Kidney glomerular epithelial cell (primary cell): ENCODE measurements at places on chromosomes 7 and 10.
A peak's percentile ranks its signal among the peaks of the same experiment; 100 is the strongest.

GRCh38 chr7:125357676-125358455 is 428.2 kb upstream of the POT1 start:
- no peak for DNase-seq

DNA sequence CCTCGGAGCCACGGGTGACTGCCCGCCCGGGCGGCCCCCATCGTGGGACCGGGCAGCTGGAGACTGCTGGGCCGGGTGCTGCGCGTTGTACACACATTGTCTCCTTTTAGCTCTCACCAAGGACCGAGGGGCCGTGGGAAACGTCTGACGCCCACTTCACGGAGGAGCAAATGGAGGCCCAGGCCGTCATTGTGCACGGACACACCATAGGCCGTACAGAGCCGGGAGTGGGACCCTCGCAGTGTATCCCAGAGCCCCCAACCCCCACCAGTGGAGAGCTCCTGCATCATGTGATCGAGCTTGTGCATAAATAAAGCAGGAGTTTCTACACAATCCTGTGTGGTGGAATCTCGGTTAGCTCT is 722 bp downstream of the DENND10 start:
- peak; percentile 30 for DNase-seq

DNA sequence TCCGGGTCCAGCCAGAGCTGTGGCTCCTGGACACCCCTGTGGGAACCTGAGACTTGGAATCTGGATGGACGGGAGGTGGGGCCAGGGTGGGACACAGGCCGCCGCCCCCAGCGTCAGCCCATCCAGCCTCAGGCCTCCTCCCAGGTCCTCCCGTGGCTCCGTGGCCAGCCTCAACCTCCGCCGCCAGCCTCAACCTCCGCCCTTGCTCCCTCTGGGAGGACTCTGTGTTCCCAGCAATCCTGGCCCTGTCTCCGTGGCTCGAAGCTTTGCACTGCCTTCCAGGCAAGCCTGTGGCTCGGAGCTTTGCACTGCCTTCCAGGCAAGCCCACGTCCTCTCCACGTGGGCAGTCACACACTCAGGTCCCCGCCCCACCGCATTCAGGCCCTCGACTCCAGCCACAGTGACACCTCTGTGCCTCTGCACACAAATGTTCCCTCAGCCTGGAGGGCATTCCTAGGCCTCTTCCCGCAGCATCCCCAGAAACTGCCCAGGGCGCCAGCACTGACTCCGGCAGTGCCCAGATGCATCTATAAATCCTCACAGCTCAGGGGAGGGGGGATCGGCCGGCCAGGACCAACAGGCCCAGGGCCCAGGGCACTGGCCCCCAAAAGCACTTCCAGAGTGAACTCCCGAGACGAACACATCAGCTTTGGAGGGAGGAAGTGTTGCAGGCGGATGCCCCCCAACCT is 44.7 kb upstream of the PDGFA start:
- no peak for DNase-seq

DNA sequence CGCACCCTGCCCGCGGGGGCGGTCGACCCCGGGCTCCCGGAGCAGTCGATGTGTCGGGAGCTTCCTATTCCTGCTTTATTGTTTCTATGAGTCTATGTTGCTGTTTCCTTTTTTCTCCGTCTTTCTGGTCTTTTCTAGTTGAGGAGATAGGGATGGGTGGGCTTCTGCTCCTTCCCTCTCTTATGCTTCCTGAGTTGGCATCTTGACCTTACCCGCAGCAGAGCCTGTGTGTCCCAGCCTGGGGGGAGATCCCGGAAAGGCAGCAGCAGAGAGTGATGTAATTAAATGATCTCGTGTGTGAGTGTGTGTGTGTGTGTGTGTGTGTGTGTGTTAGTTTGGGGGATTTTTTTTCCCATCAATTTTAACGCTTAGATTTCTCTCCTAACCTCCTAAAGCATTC is 486 bp upstream of the SORCS1 start:
- no peak for DNase-seq

- no peak for DNase-seq
Measured at GRCh38 chr7:36943591-36944435, 219.5 kb upstream of the AOAH start.

DNA sequence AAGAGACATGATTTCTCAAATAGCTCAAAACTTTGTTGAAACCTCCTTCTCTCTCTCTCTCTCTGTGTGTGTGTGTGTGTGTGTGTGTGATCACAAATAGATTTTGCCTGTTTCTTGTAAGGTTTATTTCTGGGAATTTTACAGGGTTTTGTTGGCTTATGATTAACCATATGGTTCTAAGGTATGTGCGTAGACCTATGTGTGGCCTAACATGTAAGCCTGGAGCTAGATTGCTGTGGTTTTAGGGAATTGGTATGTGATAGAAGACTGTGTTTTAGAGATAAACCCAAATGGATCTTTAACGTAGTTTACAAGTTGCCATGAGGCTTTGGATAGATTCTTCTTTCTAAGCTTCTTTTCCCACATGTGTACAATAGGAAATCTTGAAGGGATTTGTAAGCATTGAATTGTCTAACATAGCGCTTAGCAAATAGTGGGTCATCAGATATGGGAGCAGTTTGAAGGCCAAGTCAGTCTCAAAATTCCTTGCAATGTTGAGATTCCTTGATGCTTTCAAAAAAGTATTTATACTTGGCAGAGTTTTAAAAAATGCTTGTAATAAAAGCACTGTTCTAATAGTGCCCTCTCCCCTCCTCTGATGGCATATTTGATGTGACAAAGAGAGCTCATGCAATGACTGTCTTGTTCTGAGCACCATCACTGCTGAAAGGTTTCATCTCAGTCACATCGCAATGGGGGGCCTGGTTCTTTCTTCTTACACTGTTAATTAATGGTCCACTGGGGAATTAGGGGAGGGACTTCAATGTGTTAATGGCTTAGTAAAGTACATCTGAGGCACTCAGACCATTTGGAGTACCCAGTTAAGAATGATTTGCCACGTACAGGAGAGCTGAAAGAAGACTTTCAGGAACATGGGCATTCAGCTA is 118.2 kb downstream of the SNX10 start:
- DNase-seq, result no peak

DNA sequence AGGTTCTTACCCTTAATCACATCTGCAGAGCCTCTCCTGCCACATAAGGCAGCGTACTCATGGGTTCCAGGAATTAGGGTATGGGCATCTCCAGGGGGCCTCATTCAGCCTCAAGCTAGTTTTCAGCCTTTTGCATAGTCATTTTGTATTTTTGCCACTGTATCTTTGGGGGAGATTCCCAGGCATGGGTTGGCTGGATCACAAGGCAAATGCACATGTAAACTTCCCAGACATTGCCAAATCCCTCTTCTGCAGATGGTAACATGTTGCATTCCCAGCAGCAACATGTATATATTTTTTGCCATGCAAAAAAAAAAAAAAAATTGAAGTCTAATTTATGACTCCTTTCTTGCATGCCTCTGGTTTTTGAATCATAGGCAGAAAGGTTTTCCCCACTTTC is 595.4 kb upstream of the FOXK1 start:
- no peak for DNase-seq

GRCh38 chr7:11779864-11780674 is 51.9 kb downstream of the THSD7A start:
- DNase-seq, result no peak
